ENCODE measurements at places on chromosomes 2 and 18. TPM values are rescaled to one million over a fixed set of nuclear protein-coding genes. Genes with fewer than 3 reads are reported as not detected.

- no peaks in the 10 kb centered on the region for H3K36me3 ChIP-seq
- DNase-seq: no peak
- H3K4me3 ChIP-seq: no peak overlapping the region
- no peaks in the 10 kb centered on the region for H3K4me1 ChIP-seq
- H3K27me3 ChIP-seq: peaks cover 43% of the 10 kb centered on the region
These were observed 4.9 kb downstream of the IGFBP5 start for GRCh38 chr2:216690456-216690852.

DNA sequence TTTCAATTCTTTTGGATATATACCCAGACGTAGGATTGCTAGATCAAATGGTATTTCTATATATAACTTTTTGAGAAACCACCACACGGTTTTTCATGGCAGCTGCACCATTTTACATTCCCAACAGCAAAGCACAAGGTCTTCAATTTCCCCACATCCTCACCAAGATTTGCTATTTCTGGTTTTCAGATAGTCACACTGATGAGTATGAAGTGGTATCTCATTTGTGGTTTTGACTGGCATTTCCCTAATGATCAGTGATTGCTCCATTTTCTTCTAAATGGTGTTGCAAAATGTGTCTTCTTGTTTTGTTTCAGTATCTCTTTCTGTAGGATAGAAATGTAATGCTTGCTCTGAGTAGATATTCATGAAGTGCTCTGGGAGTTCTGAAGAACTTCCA, 52.0 kb downstream of the ANKRD44 start:
- peak overlapping the region; percentile 9 for H3K27ac ChIP-seq
- H3K27me3 ChIP-seq: no peaks in the 10 kb centered on the region
- peaks cover 3% of the 10 kb centered on the region for H3K4me1 ChIP-seq
- no peak for DNase-seq

The RPL37A gene
- 1,895 TPM for total RNA-seq

- no peak for DNase-seq
- no peaks in the 10 kb centered on the region for H3K36me3 ChIP-seq
- H3K27ac ChIP-seq: no peak overlapping the region
These were observed 21.7 kb downstream of the MIB1 start for GRCh38 chr18:21762181-21762772.

The MOCOS gene
- total RNA-seq: 6.8 TPM

The CYTIP gene
- total RNA-seq: 5.9 TPM

DNA sequence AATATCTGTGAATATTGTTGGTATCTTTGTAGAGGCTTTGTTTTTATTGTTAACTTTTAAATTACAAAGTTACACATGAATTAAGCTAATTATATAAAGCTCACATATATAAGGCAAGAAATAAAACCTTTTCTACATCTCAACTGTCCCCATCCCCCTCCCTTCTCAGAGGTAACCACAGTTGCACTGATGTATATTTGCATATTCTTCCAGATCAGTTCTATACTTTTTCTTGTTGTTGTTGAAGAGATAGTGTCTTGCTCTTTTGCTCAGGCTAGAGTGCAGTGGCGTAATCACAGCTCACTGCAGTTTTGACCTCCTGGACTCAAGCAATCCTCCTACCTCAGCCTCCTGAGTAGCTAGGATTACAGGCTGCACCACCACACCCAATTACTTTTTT, 36.0 kb upstream of the CDC42EP3 start:
- H3K36me3 ChIP-seq: no peaks in the 10 kb centered on the region
- no peak for DNase-seq
- H3K27me3 ChIP-seq: no peaks in the 10 kb centered on the region

- no peaks in the 10 kb centered on the region for H3K4me1 ChIP-seq
- DNase-seq: no peak
- H3K4me3 ChIP-seq: no peak overlapping the region
- H3K27me3 ChIP-seq: no peaks in the 10 kb centered on the region
These were observed 111.3 kb upstream of the SIX2 start for GRCh38 chr2:45120546-45120945.

All from colonic mucosa (tissue), 4 donors.